ENCODE measurements at places on chromosomes 5 and 9.

GRCh38 chr5:135332519-135333150 is 66.4 kb downstream of the MACROH2A1 start:
- no peak for DNase-seq

DNA sequence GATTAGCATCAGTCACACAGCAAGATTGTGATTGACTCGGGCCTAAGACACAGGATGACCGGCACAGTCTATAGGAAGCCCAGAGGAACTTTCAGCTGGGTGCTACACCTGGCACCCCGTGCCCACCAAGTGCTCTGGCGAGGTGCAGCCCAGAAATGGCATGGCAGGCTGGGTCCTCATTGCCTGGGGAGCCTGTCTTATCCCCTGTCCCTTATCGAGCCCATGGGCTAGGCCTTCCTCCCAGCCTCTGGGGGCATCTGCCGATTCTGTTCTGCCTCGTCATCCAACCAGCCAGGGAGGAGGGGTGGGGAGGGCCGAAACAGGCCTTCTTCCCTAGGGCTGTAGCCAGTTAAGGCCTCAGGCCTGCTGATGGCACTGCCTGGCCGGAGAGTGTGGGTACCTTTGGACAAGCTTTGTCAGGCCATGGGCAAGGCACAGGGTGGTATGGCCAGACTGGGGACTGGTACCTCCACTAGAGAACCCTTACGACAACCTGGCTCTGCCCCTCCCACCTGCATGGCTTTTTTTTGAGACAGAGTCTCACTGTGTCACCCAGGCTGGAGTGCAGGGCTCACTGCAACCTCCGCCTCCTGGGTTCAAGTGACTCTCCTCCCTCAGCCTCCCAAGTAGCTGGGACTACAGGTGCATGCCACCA is 1.6 kb downstream of the GRK6 start:
- DNase-seq, result no peak

- DNase-seq, result no peak
Observed at GRCh38 chr9:71812385-71812784, 44.1 kb upstream of the CEMIP2 start.

GRCh38 chr5:177594071-177594470 is 2.1 kb downstream of the TMED9 start:
- no peak for DNase-seq

DNA sequence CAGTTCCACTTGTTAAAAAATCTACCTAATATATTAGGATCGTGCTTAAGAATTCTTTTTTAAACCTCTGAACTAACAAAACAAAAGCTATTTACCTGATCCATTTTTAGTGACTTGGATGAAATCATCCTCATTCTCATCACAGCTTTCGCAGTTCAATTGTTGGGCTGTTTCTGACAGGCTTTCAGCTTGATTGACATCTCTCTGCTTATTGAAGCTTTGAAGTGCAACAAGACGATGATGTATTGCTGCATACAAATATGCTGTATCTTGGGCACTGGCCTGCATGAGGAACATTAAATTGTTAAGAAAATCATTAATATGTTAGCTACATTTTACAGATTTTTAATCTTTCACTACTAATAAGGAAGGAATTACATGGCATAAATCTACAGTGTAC is 9.5 kb upstream of the NADK2 start:
- DNase-seq, result no peak

- DNase-seq, result no peak
Observed at GRCh38 chr5:80881726-80882125, 78.4 kb upstream of the RASGRF2 start.

DNA sequence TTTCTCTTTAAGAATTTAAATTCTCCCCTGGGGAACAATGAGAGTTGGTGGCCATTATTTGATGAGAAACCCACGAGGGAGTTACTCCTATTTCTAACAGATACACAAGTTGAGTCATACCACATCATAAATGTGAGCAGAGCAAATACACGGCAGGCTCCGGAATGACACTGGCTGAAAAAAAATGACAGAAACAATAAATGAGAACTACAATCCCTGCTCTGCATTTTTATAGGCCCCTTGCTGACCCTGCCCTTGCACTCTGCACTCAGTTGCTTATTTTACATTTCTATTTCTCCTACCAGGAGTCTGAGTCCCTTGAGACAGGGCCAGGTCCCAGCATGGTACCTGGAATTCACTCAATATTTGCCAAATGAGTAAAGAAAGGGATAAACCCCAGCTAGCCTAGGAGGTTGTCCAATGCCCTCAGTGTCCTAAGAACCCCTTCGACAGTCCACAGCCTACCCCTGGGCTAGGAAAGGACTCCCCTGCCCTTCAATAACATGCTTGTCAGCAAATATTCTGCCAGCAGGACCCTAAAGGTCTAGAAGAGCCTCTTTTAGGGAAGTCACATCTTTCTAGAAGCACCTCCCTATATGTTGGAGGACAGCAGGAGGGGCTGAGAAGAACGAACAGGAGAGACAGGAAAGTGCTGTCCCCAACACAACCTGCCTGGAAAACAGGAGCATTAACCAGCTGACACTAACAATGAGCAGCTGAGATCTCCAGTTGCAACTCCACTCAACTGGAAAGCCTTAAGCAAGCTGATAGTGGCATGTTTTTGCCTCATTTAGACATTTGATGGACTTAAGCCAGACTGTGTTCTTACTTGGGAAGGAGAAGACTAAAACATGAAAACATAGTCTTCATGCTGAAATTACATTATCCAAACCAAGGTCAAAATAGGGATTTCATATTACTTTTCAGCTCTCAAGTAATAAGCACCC is 191.2 kb downstream of the ACTL7B start:
- DNase-seq, result no peak

DNA sequence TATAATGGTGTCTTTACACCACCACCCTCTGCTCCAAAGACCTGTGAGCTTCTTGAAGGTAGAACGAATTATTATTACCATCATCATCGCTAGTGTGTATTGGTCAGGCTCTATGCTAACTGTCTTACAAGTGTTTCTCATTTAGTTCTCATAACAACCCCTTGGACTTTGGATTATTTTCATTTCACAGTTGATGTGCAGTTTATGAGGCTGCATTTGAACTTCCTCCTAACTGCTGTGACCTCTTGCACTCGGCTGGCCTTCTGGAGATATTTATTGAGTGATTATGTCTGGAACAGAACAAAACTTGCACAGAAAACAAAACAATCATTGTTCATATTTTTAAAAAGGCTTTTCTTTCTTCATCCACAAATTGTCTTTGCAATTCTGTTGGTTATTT is 306.3 kb upstream of the SGCD start:
- DNase-seq, result no peak

GRCh38 chr9:136501686-136502085 is 18.8 kb upstream of the SEC16A start:
- DNase-seq, result no peak

DNA sequence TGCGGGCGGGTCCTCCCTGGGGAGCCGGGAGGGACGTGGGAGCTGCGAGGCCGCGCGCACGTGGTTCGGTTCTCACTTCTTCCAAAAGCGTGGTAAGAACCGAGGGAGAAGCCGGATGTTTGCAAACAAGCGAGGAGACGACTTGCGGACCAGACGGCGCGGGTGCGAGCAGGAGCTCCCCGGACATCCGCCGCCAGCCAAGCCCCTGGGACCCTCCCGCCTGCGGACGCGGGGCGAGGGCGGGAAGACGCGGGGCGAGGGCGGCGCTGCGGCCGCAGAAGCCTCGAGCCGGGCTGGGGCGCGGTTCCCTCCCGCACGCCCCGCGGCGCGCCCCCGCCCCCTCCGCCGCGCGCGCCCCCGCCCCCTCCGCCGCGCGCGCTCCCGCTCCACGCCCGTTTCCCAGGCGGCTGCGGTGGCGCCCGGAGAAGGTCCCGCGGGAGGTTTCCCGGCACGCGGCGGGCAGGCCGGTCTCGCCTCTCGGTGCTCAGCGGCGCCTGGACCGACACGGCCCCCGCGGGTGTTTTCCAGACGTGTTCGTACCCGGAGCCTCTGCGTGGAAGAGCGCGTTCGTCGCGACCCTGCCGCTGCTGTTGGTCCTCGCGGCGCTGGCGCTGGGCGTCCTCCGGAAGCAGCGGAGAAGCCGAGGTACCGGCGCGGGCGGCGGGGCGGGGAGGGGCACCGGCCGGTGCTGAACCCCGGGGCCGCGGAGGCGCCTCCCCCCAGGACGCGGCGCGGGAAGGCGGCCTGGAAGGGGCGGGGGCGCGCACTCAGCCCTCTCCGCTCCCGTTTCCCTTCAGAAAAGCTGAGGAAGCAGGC is 12.8 kb downstream of the BTNL9 start:
- peak; percentile 10 for DNase-seq

- DNase-seq, result no peak
Observed at GRCh38 chr9:24824607-24825006, 278.9 kb upstream of the IZUMO3 start.

DNA sequence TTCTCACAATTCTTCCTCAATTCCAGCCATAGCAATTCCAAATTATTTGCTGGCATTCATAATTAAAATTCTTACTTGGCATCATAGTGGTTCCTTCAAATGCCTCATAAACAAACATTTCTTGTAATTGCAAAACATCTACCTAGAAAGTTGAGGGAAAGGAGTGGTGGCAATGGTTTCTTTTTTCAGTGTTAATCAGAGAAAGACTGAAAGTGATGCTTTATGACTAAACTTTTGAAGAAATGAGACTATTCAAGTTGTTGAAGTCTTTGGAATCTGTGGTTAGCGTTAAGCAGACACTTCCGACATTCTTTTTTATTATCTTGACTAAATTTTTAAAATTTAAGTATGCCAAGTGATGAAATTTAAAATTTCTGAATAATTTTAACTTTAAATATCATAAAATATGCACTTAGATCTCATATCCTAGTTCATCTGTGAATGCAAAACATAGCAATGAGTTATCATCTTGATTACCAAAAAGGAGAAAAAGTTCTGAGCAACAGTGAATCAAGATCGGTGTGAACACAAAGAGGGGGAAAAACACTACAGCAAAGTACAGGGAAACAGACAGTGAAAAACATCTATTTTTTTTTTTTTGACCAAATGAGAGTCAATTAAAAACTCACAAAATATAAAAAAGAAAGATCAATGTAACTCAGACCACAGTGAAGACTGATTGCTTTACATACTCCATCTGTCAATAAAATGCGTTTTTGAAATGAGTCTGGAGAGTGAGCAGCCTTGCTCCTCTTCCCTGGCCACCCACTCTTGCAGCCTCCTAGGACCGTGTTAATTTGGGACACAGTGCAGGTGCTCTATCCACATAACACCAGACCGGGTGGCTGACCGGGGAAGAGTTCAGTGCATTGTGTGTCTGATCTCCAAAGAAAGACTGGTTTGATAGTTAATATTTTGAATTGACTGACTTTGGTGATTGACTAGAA is 20.6 kb upstream of the IL7R start:
- DNase-seq, result peak; percentile 58

DNA sequence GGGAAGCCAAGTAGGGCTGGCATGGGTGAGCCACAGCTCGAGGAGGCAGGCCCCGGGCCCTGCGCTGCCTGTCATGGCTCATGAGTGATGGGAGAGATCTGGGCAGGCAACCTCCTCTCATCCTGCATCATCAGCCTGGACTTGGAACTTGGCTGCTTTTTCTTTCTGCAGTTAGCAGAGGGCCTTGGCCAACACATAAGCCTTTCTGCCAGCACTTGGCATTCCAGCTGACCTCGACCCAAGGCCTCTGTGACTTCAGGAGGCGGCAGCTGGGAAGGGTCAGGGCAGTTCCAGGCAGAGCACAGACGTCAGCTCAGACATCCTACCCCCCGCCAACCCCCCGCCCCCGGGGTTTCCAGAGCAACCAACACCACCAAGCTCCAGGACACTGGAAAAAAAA is 7.6 kb downstream of the S1PR3 start:
- no peak for DNase-seq

GRCh38 chr5:123561230-123561629 is 49.3 kb downstream of the CSNK1G3 start:
- no peak for DNase-seq

DNA sequence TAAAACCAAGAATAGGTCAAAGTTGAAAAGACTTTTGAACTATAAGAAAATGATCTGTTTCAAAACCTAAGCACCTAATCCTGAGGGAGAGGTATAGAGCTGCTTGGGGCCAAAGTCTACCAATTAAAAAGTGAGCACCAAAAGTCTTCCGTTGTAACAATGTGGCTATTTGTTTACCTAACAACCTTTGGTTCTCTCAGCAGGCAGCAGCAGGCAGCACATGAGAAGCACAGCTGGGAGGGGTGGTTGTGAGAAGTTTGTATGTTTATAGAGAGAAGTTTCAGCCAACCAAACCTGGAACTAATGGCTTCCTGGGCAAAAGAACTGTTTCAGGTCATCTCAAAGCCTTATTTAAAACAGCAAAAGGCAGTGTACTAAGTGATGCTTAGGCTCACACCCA is 59.8 kb upstream of the TBC1D9B start:
- no peak for DNase-seq

GRCh38 chr5:158676642-158677469 is 422.9 kb downstream of the EBF1 start:
- no peak for DNase-seq

DNA sequence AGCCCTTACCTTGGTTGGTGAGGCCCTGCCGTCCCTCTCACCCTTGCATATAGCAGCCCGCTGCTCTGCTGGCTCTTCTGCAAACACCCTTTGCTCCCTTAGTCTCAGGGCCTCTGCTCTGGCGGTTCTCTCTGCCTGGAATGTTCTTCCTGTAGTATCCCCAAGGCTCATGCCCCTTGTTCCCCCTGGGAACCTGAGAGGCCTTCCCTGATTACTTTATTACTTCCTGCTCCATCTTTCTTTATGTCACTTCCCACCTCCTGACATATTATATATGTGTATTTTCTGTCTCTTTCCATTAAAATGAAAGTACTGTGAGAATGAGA is 73.9 kb upstream of the SPRY4 start:
- no peak for DNase-seq

DNA sequence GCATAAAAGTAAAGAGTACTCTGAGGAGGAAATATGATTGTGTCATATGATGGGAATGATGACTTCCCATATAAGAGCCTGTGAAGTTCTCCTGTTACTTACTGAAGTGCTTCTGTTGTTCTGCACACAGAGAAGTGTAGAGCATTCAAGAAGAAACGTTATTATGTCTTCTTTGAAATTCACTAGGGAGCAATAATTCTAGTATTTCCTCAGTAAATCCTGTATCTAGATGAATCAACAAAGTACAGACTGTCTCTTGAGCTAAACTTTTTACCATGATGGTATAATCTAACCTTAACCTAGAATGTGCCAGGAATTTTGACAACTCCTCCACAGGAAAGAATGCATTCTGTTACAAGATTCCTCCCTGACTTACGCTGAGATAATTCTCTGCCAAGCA is 18.9 kb upstream of the GHR start:
- DNase-seq, result no peak

Measured in stimulated activated effector memory CD8-positive, alpha-beta T cell treated with anti-CD3 and anti-CD28 coated beads, Interleukin-12 subunit alpha, Interleukin-12 subunit beta, amount 100 ng/mL, for 72 hours (primary cell).